ENCODE measurements at places on chromosomes 4 and X. TPM values are rescaled to one million over a fixed set of nuclear protein-coding genes. Genes with fewer than 3 reads are reported as not detected.

DNA sequence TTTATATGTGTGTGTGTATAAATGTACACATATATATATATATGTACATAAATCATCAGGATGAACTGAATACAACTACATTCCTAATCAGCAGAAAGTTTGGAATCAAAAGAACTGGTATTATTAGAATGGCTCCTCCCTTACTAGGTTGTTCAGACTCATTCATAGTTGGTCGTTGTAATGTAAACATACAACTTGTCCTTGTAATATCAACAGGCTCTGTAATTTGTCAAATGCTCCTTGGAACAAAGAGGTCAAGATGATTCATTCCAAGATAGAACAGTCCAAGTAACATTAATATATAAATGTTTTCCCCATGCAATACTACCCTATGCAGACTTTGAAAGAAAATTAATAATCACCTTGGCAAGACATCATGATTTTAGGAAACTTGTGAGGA is 351.4 kb upstream of the SMIM31 start:
- DNase-seq, result no peak

- no peak for DNase-seq
These were observed 36.1 kb downstream of the DMD start for GRCh38 chrX:33175201-33175600.

- DNase-seq, result no peak
These were observed 4.3 kb upstream of the DDX60L start for GRCh38 chr4:168484626-168485025.

DNA sequence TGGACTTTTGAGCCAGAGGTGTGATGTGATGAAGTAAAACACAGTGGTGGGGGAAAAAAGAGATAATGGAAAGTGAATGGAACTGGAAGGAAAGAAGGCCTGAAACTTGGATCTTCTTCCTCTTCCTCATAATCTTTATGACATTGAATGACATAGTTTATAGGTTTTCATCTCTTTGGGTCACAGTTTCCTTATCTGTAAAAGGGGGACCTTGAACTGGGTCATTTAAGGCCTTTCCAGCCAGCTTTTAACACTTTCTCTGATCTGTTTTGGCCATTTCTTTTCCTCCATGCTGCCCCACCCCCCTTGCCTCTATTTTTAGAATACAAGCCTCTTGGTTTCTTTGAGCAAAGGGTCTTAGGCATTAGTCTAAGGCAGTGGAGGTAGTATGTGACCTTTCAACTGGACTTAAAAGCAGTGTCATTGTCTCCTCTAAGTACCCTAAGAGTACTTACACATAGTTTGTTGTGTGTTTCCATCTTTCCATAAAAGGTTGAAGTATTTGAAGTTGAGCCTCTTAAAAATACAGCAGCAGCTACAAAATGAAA is 7.8 kb downstream of the CPEB2 start:
- DNase-seq, result no peak

- DNase-seq, result no peak
These were observed 26.9 kb upstream of the BMP3 start for GRCh38 chr4:81003597-81004111.

- DNase-seq, result no peak
These were observed 34.0 kb upstream of the BMP15 start for GRCh38 chrX:50876551-50876950.

DNA sequence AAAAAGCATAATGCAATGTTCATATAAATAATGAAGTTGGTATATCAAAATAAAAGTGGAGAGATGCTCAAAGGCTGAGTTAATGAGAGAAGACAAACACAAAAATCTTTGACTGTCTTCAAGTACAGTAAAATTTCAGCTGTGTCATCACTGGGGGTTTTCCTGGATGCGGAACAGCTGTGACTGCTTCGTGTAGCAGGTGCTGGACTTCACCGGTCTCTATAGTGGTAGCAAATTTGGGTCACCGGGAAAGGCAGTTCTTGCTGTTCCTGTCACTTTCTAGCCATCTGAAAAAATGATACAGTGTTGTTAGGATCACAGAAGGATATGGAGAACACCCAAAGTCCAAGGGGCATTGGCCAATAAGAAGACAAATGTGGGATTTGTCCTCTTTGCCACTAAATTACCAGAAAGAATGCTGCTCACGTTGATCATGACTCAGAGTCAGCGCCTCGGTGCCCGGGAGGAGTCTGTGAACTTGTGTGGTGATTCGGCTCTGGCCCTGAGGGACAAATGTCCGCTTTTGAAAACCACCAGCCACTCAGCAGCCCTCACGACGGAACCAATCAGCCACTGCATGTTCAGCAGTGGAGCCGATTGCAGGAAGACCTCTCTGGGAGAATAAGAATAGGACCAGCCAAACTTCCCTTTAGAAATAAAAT is 230.1 kb upstream of the FAT1 start:
- no peak for DNase-seq

DNA sequence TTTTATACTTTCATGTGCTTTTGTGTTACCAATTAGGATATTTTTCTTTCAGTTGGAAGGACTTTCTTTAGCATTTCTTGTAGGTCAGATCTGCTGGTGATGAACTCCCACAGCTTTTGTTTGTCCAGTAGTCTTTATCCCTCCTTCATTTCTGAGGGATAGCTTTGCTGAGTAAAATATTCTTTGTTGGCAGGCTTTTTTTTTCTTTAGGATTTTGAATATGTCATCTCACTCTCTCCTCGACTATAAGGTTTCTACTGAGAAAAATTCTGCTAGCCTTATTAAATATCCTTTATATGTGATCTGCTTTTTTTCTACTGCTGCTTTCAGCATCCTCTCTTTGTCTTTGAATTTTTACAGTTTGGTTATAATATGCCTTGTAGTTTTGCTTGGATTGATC is 49.6 kb upstream of the POF1B start:
- DNase-seq, result no peak

The GCNA gene
- total RNA-seq, result 1.4 TPM

The C4orf36 gene
- total RNA-seq, result 0.78 TPM

The MAGEB2 gene
- total RNA-seq, result not detected

The VEGFD gene
- total RNA-seq, result 1.3 TPM

The XK gene
- total RNA-seq, result 6.8 TPM
